Fibroblast of lung (primary cell): ENCODE measurements at places on chromosomes 7 and 10.

GRCh38 chr7:45155941-45156340 lies 1.6 kb upstream of the RAMP3 start:
- no peak for DNase-seq

- peak; percentile 86 for DNase-seq
Observed at GRCh38 chr7:139762886-139763285, 14.9 kb downstream of the HIPK2 start.

DNA sequence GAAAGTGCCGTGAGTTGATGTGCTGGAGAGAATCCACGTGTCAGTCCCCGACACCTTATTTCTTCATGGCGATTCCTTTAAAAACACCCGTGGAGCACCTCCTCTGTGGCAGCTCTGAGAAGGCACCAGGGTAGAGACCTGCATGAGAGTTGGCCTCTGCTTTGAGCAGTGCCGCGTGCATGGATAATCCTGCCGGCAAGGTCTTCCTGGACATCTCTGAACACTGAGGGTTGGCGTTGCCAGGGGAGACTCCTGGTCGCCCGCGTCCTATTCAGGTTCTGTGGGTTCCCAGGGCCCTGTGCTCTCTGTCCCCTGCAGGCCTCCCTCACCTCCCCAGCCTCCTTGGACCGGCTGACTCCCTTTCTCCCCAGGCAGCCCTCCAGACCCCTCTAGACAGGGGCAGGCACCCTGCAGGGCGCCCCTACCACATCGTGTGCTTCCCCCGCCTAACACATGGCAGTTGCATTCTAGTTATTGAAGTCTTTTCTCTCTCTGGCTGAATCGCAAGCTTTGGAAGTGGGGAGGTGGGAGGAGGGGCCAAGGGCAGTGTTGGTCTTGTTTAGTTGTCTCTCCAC lies 95.6 kb downstream of the MKI67 start:
- no peak for DNase-seq

DNA sequence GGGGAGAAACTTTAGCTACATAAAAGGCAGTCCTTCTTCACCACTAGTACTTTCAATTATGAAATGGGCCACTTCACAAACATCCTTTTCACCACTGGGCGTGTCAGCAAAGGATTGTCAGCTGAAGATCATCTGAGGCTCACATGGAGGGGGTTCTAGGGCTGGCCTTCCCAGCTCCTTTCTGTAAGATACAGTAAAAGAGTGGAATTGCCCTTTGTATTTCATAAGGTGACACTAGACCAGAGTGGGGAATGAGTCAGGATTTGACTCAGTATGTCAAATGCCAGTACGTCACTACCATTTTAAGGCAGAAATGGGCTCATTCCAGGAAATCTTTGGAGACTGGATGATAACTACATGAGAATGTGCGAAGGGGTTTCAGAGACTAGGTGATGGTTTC lies 21.2 kb upstream of the BLOC1S2 start:
- DNase-seq, result peak; percentile 57

GRCh38 chr10:22615819-22616499 lies 98.4 kb downstream of the PIP4K2A start:
- peak; percentile 44 for DNase-seq

GRCh38 chr7:70317356-70317755 lies 719.1 kb downstream of the AUTS2 start:
- DNase-seq, result peak; percentile 39
